ENCODE measurements at places on chromosomes 6 and 20.

DNA sequence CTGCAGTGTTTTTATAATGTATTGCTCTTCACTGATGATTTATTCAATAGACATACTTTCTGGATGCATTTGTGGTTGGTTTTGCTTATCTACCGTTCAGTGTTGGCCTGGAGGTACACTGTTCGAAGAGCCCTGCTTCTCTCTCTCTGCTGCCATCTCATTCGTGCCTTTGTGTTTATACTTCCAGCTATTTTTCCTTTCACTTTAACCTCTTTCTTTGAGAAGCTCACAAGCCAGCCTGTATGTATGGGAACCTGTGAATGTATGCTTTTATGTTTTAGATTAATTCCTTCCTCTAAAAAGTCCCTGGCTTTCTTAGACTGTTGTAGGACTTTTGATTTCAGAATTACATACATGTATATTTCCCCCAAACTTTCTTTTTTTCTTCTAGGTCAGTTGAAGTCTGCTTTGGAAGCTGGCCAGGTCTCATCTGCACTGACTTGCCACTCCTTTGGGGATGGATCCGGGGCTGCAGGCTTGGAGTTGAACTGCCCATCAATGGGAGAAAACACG lies 83.0 kb downstream of the SCAND1 start:
- peak; percentile 80 for DNase-seq

DNA sequence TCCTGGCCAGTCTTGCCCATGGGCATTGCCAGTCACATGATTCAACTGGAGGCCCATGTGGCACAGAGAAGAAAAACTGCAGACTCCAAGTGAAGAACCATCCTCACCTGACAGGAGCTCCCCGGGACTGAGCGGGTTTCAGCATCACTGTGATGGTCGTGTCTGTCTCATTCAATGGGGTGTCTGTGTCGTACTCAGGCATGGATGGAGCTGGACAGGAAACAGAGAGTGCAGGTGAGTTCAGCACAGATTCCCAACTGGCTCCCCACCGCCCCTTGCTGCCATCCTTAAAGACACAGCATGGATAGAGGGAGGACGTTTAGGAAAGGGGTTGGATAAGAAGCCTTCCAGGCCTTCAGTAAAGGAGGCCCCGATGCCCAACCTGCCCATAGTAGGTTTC lies 732.3 kb upstream of the CHD6 start:
- DNase-seq = no peak

DNA sequence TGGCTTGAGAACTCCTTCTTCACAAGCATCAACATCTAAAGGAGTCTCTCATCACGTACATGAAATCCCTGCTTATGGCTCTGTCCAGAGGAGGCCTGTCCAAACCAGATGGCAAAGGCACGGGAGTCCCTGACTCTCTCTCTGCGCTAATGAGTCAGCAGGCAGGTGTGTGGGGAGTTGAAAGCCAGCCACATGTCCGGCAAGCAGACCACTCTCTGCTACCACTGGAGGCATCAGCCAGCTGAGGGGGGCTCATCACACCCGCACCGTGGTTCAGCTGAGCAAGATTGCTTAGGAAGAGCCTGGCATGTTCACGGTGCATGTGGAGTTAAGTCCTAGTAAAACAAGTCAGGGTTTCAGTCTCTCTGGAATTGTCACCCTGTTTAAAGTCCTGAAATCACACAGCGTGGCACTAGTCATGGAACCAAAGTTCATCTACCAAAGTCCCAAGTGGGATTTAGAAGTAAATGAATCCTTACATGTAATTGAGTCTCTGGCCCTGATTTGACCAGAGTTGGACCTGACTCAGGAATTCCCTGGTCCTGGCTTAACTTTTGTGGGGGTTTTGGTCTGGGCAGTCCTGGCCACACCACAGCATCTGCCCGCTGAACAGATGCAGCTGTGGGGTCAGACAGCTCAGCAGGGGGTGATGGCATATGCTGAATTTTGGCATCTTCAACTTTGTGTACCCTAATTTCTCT lies 155.2 kb upstream of the RIN2 start:
- DNase-seq = peak; percentile 68

DNA sequence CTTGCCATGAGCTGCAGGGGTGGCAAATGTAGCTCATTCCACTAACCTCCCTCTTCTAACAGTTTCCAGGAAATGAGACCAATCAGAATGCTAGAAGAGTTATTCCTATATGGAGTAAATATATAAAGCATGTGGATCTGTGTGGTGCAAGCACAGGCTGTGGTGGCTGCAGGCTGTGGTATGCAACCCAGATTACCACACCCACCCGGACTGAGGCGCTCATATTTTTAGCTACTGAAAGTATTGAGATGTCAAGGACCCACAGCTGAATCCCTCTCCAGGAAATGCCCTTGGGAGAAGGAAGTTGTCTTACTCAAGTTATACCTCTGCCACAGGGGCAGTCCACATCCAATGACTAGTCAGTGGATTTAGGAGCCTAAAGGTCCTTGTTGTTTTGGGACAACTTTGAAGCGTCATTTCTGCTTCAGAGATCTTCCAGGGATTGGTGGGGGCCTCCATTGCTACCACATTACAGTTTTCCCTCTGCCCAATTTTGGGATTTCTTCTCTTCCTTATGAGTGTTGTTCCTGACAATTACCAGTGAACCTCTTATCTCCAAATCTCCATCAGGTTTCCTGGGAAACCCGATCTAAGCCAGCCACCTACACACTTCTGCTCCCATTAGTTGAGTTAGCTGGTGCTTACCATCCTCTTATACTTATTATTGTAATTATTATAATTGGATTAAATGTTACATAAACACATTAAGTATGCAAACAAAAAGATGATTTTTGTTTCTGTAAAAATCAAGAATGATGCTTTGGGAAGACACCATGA lies 12.1 kb upstream of the REPS1 start:
- DNase-seq = peak; percentile 39

GRCh38 chr20:1431158-1431557 lies 35.5 kb downstream of the NSFL1C start:
- no peak for DNase-seq

DNA sequence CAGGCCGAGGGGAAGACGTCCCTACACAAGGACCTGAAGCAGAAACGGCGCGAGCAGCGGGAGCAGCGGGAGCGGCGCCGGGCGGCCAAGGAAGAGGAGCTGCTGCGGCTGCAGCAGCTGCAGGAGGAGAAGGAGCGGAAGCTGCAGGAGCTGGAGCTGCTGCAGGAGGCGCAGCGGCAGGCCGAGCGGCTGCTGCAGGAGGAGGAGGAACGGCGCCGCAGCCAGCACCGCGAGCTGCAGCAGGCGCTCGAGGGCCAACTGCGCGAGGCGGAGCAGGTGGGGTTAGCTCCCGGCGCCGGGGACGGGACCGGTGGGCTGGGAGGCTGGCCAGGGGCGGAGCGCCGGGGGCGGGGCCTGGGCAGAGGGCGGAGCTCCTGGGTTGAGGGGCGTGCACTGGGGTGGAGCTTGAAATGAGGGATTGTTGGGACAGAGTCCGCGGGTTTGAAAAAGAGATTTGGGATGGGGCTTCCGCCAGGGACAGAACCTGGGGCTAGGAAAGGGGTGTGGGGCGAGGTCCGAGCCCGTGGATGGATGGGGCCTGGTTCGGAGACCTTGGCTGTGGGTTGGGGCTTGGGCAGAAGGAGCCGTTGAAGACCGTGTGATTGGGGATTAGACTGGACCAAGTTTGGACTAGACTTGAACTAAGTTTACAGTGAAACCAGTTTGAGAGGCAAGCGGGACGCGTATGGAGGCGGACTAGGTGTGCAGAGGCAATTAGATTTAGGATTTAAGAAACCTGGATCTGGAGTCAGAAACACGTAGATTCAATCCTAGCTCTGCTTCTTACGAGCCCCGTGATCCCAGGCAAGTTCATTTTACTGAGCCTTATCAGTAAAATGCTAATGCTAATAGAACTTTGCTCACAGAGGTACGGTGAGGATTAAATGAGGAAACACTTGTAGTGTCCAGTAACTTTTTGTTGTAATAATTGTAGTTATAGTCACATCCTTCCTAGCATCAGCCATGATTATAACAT lies 20.9 kb downstream of the DEF6 start:
- peak; percentile 84 for DNase-seq

DNA sequence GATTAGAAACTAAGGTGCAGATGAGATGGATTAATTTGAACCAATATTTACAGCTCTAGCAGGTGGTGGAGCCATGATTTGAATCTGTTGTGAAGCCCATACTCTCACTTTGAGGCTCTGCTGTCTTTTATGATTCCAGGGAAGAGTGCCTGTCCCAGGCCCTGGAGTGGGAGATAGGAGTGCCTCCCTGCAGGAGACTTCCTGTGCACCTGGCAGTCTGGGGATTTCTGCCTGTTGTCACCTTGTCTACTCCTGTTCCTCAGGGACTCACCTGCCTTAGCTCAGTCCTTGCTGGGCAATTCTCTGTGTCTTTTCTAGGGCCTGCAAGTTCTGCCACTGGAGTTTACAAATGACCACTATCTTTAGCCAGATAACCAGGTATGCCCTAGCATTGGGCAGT lies 46.3 kb downstream of the SCAND1 start:
- no peak for DNase-seq
